ENCODE measurements at places on chromosomes 2 and 18. TPM values are rescaled to one million over a fixed set of nuclear protein-coding genes. Genes with fewer than 3 reads are reported as not detected.

Gene AQP12B
- not detected for total RNA-seq

DNA sequence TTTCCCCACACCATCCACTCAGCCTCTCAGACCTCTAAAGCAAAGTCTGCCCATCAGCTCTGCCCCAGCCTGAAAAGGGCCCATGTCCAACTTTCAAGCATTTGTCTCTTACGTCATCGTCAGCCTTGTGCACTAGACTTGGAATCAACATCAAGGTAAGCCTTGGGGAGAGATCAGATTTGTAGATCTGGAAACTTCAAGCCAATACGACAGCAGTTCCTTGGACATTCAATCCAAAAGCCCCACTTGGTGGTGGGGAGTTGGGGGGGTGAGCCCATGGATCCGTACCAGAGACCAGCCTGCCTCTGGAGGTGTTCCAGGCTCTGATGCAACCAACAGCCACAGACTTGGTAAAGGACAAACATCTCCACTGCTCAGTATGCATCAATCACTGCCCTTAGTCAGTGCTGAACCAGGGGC is 206.8 kb upstream of the MEIS1 start:
- DNase-seq: no peak

DNA sequence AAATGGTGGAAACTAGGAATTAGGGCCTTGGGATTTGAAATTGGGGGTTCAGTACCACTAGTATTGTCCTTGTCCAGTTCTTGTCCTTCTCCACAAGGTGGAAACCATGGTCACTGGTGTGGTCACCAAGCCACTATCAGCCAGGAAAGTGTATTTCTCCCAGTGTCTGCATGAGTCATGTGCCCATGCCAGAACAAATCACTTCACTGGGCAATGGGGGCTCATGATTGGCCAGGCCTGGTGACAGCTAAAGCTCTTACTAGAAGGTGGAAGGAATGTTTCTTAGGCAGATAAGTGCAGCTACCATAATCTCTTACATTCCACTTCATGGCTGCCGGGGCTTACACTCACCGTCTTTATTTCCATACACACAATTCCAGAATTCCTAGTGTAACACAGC is 124.8 kb upstream of the TACR1 start:
- no peak for DNase-seq

Gene RAX
- not detected for total RNA-seq

DNA sequence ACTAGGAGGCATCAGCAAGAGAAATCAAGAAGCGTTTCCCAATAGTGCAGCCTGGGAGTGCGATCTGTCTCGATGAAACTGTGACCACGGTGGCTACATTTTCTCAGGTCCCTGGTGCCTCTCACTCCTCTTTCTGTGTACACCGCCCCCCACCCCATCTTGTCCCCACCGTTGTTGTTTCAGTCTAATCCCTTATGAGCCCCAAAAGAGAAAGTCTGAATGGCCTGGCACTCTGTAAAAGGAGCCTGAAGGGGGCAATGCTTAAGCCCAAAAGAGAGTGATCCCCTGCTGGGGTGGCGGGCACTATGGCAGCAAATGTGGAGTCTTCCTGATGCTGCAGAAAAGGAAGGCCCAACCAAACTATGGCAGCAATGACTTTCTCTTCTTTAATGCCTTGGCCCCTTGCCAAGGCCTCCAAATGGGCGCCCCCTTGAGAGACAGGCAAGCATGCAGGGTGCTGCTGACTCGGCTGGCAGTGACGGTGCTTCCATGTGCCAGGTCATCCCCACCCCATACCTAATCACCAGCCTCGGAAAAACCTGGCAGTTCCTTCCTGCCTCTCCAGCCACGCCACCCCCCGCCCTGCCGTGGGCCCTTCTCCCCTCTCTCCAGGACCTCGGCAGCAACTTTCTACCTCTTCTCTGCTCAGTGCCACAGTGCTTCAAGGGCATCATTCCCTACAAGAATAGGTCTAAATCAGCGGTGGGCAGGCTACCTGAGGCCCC is 123.0 kb downstream of the CYP26B1 start:
- no peak for DNase-seq

Gene FRZB
- total RNA-seq: 17.1 TPM

- no peak for DNase-seq
Observed at GRCh38 chr2:25316101-25316500, 25.6 kb downstream of the DNMT3A start.
